ENCODE measurements at places on chromosomes 4 and X. TPM values are rescaled to one million over a fixed set of nuclear protein-coding genes. Genes with fewer than 3 reads are reported as not detected.

DNA sequence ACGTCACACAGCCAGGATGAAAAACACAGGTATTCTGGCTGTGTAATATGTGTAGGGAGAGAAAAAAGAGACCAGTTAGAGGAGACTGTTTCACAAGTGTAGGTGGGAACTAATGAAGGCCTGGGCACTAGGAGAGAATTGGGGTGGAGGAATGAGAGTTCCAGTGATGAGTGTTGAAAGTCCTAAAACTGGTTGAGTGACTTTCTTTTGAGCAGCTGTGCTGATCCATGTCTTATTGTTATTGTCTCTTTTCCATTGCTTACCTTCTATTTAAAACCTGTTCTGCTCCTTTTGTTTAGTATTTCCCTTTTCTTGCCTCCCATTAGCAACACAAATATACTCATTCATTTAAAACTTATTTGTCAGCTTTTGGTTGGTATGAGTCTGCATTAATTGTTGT, 88.7 kb downstream of the PDLIM5 start:
- no peak overlapping the region for H3K4me3 ChIP-seq
- H3K27ac ChIP-seq: peak overlapping the region; percentile 61
- no peaks in the 10 kb centered on the region for H3K27me3 ChIP-seq
- H3K4me1 ChIP-seq: no peaks in the 10 kb centered on the region
- no peak for DNase-seq

GRCh38 chr4:92234393-92235176, 69.2 kb upstream of the GRID2 start:
- no peak overlapping the region for H3K4me3 ChIP-seq
- DNase-seq: no peak
- no peaks in the 10 kb centered on the region for H3K36me3 ChIP-seq

- no peaks in the 10 kb centered on the region for H3K4me1 ChIP-seq
- H3K36me3 ChIP-seq: no peaks in the 10 kb centered on the region
- H3K4me3 ChIP-seq: no peak overlapping the region
- no peak for DNase-seq
- H3K27ac ChIP-seq: no peak overlapping the region
Measured at GRCh38 chr4:37690976-37691375, 4.8 kb upstream of the RELL1 start.

DNA sequence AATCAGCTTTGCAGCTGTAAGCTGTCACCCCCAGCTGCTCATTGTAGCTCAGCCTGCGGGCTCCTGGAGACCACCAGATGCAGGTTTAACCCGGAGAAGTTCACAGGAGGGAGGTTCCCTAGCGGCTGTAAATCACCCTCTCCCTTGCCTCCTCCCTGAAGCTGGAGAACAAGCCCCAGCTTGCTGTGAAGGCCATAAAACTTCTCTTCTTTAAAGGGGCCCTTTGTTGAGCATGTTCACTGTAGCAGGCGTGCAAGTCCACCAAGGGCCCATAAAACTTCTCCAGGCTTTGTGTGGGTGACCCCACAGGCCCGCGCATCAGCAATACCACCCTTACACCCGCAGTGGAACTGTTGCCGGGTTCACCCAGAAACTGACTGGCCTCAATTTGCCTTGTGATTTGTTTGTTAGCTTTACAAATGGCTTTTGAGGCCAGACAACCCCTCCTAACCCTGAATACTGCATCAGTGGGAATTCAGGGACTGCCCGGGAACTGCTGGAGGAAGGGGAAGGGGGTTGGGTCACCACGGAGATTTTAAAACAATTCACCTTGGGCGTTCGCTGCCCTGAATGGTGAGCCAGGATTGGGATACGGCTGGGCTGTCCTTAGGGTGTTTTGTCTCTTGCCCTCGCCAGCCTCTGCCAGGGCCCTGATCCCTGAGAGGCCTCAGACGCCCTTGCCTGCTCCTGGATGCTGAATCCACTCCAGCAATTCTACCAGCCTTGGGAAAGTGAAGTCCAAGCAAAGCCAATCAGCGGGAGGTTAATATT, 49.5 kb upstream of the ATP6AP2 start:
- no peaks in the 10 kb centered on the region for H3K4me1 ChIP-seq
- no peaks in the 10 kb centered on the region for H3K27me3 ChIP-seq
- no peak overlapping the region for H3K4me3 ChIP-seq
- DNase-seq: no peak
- H3K27ac ChIP-seq: no peak overlapping the region
- no peaks in the 10 kb centered on the region for H3K36me3 ChIP-seq

- no peak overlapping the region for H3K4me3 ChIP-seq
- no peak for DNase-seq
- H3K27ac ChIP-seq: no peak overlapping the region
- H3K36me3 ChIP-seq: no peaks in the 10 kb centered on the region
Measured at GRCh38 chrX:6021316-6022091, 207.2 kb downstream of the NLGN4X start.

GRCh38 chrX:44908827-44909226, 35.8 kb downstream of the KDM6A start:
- no peaks in the 10 kb centered on the region for H3K27me3 ChIP-seq
- H3K36me3 ChIP-seq: no peaks in the 10 kb centered on the region
- no peak for DNase-seq
- peaks cover 24% of the 10 kb centered on the region for H3K4me1 ChIP-seq
- no peak overlapping the region for H3K27ac ChIP-seq

- no peak for DNase-seq
- H3K27me3 ChIP-seq: no peaks in the 10 kb centered on the region
- peak overlapping the region; percentile 98 for H3K27ac ChIP-seq
- peak overlapping the region; percentile 91 for H3K4me3 ChIP-seq
- no peaks in the 10 kb centered on the region for H3K36me3 ChIP-seq
Measured at GRCh38 chr4:183099537-183100297, 660 bp downstream of the WWC2 start.

- H3K36me3 ChIP-seq: peaks cover 25% of the 10 kb centered on the region
- H3K27me3 ChIP-seq: no peaks in the 10 kb centered on the region
- H3K4me3 ChIP-seq: no peak overlapping the region
- no peak for DNase-seq
Measured at GRCh38 chr4:15065516-15065915, 63.2 kb downstream of the CPEB2 start.

DNA sequence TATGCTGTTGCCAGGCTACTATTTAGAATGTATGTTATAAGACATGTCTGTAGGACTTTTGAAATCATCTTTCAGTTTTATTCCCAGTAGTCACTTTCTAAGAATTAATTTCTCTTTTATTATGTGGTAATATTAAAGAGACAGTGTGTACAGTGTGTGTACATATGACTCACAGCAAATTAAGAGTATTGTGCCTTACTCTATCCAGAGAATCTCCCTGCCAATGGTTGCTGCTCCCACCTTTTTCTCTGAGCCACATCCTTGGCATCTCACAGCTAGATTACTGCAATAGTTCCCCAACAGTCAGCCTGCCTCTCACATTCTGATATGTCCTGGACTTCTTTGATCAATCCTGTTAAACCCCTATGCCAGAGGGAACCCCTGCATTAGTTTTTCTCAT, 114.5 kb downstream of the ANXA5 start:
- H3K27me3 ChIP-seq: no peaks in the 10 kb centered on the region
- H3K36me3 ChIP-seq: no peaks in the 10 kb centered on the region
- no peak overlapping the region for H3K4me3 ChIP-seq
- DNase-seq: no peak
- H3K4me1 ChIP-seq: no peaks in the 10 kb centered on the region

DNA sequence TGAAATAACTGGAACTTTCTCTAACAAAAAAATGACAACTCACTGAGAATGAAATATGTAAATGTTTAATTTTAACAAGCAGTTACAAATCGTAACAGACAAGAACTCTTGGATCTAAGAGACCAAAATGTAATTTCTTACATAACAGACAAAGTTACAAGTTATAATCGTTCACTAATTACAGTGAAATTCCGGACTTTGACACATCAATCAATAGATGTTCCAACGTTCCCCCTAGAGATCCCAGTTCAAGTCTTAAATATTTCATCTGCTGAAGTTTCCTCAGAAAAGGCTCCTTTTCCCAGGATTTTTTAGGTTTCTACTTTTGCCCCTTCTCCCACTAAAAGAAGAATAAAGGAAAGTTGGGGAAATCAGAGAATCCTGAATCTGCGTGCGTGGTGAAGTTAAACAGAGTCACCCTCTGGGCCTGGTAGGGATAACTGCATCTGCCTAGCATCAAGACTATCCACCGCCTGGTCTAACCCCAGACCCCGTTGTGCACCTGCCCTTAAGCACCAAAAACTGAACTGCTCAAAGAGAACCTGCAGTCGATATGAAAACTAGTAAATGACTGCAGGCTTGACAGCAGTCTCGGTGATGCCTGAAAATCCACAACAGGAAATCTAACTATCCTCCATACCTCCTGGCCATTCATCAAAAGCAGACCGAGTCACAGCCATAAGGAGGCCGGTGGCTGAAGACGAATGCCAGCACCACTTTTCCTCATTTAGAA, 2.3 kb downstream of the IRF2 start:
- H3K4me3 ChIP-seq: peak overlapping the region; percentile 94
- DNase-seq: no peak
- peak overlapping the region; percentile 98 for H3K27ac ChIP-seq
- no peaks in the 10 kb centered on the region for H3K27me3 ChIP-seq

DNA sequence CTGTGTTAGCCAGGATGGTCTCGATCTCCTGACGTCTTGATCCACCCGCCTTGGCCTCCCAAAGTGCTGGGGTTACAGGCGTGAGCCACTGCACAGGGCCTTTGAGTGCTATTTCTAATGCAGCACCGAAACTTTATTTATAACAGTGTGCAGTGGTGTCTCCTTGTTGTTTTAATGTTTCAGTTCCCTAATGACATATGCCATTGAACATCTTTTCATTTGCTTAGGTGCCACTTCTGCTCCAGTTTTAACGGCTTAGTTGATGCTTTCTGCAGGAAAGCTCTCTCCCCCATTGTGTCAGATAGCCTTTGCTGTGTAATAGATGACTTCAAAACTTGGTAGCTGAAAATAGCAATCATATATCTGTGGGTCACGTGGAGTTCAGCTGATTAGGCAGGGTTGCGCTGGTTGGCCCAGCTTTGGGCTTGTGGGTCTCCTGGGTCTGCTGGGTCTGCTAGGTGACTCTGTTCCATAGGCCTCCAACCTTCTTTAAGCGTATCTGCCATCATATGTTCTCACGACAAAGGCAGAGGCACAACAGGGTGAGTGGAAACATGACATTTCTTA, 76.4 kb upstream of the SHISA3 start:
- no peak overlapping the region for H3K4me3 ChIP-seq
- no peaks in the 10 kb centered on the region for H3K4me1 ChIP-seq
- no peaks in the 10 kb centered on the region for H3K36me3 ChIP-seq
- no peaks in the 10 kb centered on the region for H3K27me3 ChIP-seq
- DNase-seq: no peak

DNA sequence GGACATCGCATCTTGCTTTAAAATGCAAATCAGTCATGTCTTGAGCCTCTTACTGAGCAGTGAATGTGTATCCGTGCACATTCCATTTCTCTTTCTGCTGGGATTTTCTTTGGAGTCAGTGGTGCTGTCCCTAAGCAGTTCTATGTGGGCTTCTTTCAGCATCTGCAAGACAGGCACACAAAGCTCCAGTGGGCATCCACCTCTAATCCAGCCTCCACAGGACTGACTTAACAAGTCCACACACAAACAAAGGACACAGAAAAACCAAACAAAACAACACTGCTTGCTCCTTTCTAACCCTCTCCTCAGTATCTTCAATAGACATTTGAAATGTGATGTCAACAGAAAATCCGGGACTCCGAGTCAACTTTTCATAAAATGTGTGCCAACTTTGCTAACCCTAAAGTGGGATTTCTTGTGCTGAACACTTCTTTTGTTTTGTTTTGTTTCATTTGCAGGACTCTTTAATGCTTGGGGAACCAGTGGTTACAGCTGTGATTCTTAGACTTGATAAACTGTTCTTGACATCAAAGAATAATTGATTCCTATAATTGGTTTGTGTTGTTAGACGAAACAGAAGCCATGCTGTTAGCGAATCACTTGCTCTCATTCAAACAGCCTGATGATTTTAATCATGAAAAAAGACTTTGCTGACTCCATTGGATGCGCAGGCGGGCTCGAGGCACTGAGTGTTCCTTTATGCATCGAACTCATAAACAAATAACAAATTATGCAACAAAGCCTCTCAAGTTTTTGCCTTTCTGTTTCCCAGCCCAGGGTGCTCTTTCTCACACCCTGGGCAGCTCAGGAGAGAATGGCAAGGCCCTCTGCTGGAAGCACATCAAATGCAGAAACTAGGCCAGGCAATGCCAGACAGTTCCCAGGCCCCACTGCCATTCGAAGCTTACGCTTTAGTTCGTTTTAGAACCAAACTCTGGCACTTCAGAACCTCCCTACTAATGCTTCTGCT, 20.1 kb downstream of the ETNPPL start:
- H3K27me3 ChIP-seq: no peaks in the 10 kb centered on the region
- no peak for DNase-seq
- no peaks in the 10 kb centered on the region for H3K4me1 ChIP-seq
- no peak overlapping the region for H3K4me3 ChIP-seq
- H3K27ac ChIP-seq: no peak overlapping the region
- H3K36me3 ChIP-seq: no peaks in the 10 kb centered on the region

DNA sequence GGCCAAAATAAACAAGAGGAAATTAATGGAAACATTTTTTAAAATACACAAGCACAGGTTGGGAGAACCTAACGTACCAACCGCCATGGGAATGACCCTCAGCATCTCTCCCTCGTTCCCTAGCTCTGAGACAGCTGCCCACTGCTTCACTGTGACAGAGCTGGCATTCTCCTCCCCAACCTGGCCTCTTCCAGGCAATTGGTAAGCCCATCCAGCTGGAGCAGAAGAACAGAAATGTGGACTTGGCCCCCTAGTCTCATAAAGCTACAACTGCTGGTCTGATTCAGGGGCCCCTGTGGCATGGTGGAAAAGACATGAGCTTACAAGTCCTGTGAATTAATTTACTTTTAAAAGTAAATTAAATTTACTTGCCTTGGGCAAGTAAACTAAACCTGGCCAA, 245.1 kb downstream of the PTTG2 start:
- peaks cover under 1% of the 10 kb centered on the region for H3K4me1 ChIP-seq
- no peaks in the 10 kb centered on the region for H3K36me3 ChIP-seq
- no peaks in the 10 kb centered on the region for H3K27me3 ChIP-seq
- DNase-seq: no peak
- H3K27ac ChIP-seq: no peak overlapping the region

- no peaks in the 10 kb centered on the region for H3K27me3 ChIP-seq
- H3K27ac ChIP-seq: no peak overlapping the region
- DNase-seq: no peak
- no peaks in the 10 kb centered on the region for H3K4me1 ChIP-seq
- H3K4me3 ChIP-seq: no peak overlapping the region
Measured at GRCh38 chrX:133983256-133983973, 2.0 kb downstream of the GPC3 start.

DNA sequence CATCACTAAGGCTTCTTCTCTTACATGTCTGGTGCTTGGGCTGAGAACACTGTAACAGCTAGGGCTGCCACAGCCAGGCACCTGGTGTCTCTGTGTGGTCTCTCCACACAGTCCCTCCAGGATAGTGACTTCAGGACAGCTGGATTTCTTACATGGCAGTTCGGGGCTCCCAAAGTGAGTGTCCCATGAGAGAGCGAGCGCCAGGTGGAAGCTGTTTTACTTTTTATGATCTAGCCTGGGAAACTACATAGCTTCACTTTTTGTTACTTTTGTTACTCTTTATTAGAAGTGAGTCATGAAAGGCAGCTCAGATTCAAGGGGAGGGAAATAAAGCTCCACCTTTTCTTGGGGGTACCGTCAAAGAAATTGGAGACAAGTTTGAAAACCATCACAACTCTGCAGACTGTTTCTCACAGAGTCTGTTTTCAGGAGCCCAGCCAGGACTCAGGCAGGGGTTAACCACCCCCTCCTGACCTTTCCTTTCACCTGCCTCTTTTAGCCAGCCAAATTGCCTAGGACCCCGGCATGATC, 373.0 kb downstream of the MID1IP1 start:
- no peaks in the 10 kb centered on the region for H3K27me3 ChIP-seq
- H3K27ac ChIP-seq: no peak overlapping the region
- peaks cover 4% of the 10 kb centered on the region for H3K4me1 ChIP-seq
- H3K4me3 ChIP-seq: no peak overlapping the region

APELA gene
- total RNA-seq: not detected

ARHGAP24 gene
- total RNA-seq: 34.0 TPM

GNRHR gene
- not detected for total RNA-seq

IL13RA2 gene
- 0.47 TPM for total RNA-seq

MAGEA6 gene
- total RNA-seq: not detected

RBM46 gene
- not detected for total RNA-seq

Measured in right atrium auricular region (tissue), 2 donors.